AG08395 (cell line): ENCODE measurements at places on chromosomes 2 and 18.
A peak's percentile ranks its signal among the peaks of the same experiment; 100 is the strongest.

DNA sequence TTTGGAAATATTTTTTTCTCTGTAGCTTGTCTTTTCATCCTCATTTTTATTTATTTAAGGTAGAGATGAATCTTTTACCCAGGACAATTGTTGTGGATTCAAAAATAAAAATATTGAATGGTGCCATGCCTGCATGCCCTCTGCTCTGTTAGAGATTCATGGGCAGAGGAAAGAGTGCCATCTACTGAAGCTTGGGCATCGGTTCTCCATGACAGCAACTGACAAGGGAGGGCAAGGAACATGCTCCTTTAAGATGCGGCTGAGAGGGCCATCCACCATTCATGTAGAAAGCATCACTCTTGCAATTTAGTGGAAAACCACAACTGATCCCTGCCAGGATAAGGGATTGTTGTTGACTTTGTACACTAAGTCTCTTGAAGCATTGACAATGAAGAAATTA lies 79.9 kb downstream of the PARD3B start:
- DNase-seq = peak; percentile 12

DNA sequence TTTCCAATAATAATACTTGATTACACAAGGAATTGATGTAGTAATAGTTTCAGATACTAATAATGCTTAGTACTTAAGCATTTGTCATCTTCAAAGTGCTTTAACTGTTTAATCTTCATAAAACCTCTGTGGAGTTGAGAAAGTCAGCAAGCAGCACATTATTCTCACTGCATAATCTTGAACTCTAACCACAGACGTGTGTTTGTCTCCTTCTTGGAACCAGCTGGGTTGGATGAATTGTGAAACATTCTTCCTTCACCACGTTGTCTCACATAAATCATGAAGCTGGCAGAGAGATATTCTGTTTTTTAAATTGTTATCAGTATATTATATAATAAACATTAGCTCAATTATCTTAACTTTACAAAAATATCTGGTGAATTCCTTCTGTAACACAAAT lies 55.1 kb upstream of the LDAH start:
- DNase-seq = no peak

- DNase-seq = no peak
Measured at GRCh38 chr18:21571772-21572171, 28.7 kb downstream of the ESCO1 start.

DNA sequence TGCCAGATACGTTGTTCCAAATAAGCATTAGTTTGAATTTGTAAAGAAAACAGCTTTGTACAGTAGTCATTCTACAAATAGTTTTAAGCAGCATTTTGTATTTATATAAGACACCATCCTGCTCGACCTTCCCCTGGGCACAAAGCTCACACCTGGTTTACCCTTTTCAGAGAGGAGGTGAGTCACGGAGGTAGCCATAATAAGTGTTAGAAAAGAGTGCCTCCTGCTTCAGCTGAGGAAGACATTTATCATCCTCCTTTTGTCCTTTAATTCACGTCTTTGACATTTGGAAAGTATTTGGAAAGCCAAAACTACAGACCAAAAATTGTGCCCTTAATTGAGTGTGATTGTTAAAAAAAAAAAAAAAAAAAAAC lies 6.8 kb downstream of the RAB12 start:
- DNase-seq = no peak

DNA sequence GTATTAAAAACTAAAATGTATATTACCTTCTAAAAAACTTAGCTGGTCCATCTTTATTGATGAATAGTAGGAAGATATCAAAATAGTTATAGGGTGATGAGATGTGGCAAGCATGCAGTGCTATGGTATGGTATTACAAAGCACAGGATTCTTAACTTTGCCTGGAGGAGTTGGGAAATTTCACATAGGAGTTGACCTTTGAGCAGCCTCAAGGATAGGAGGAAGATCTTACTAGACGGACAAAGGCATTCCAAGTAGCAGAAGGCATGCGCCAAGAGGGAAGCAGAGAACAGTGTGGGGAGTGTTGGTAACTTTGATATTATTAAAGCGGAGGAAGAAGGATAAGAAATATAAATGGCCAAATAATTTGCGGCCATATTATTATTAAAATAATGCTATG lies 60.0 kb downstream of the TTC21B start:
- DNase-seq = no peak

DNA sequence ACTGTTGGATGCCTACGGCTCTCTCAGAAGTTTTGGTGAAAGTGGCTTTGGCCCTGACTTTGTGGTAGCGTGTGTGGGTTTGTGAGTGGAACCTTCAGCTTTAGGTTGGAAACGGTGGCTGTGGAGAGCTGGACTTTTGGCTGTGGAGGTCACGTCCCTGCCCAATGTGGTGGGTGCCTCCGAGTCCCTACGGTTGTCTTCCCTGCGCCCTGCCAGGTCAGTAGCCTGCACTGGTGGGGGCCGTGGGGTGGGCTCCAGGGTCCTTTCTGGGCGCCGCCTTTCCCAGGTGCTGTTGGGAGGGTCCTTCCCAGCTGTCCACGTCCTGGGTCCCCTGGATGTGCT lies 11.1 kb downstream of the COLEC11 start:
- no peak for DNase-seq

DNA sequence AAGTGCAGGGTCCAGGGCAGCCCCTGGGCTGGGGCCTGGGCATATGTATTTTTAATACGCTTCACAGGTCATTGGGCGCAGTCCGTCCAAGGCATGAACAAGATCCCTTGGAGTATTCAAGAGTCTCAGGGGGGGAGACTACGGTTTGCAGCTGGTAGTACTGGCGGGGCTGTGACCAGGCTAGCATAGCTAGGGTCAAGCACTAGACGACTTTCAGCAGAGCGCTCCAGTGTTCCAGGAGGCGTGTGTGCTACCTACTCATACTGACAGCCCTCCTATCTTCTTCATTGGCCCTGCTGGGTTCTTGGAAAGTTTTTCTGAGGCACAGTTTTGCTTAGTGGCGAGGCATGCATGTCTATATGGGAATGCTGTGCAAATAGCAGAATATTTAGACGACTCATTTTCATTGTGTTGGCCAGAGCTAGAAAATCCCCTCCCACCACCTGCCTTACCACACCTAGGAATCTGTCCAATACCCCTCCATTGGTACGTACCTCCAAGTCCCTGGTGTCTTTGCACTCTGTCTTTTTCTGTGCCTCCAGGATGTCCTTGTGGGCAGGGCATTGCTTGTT lies 68.2 kb downstream of the GLI2 start:
- no peak for DNase-seq

- DNase-seq = peak; percentile 76
Measured at GRCh38 chr18:23838801-23839366, 149.6 kb downstream of the LAMA3 start.

GRCh38 chr2:79271456-79271855 lies 111.9 kb upstream of the REG3A start:
- DNase-seq = no peak

GRCh38 chr18:21636769-21637168 lies 24.7 kb downstream of the SNRPD1 start:
- DNase-seq = no peak

DNA sequence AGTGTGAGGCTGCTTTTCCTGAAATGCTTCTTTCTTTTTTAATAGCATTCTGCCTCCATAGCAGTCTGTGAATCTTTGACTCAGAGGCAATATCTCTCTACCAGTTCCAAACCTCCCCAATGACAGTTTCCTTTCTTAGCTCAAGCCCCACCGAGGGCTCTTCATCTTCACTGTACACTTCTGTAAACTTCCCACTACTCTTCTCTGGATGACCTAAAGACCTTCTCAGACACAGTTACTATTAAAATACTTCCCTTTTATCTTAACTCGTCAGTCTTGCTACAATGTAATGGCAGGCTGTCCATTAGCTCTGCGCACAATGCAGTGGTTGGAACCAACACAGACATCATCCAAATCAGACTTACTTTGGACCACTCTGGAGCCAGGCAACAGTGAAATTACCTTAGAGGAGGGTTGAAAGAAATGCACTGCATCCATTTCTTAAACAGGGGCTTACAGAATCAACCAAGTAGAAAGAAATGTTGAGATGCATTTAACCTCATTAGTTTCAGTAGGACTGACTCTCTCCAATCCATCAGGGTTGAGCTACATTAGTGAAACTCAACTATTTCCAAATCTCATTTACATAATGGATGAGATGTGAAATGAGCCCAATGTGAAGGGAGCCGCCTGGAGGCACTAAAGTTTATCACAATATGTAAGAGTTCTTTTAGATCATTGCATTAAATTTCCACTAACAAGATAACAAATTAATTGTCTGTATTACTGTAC lies 343.8 kb downstream of the SETBP1 start:
- DNase-seq = no peak
